Mesendoderm (in vitro differentiated cells): ENCODE measurements at places on chromosomes 6 and 20.

GRCh38 chr6:7692453-7692784, 33.5 kb upstream of the BMP6 start:
- no peak for DNase-seq

- DNase-seq, result no peak
Measured at GRCh38 chr20:62938105-62938888, at the start of gene GID8. Gene GID8, plus strand, starts transcription at chr20:62938147. Its CDS starts 3,356 bp downstream, at chr20:62941503.

GRCh38 chr6:83707829-83708545, 914 bp downstream of the SNAP91 start:
- DNase-seq, result peak; percentile 37

- no peak for DNase-seq
Measured at GRCh38 chr6:122890250-122890649, 101.2 kb downstream of the SMPDL3A start.

- no peak for DNase-seq
Measured at GRCh38 chr6:13629459-13630116, 14.5 kb downstream of the NOL7 start.

DNA sequence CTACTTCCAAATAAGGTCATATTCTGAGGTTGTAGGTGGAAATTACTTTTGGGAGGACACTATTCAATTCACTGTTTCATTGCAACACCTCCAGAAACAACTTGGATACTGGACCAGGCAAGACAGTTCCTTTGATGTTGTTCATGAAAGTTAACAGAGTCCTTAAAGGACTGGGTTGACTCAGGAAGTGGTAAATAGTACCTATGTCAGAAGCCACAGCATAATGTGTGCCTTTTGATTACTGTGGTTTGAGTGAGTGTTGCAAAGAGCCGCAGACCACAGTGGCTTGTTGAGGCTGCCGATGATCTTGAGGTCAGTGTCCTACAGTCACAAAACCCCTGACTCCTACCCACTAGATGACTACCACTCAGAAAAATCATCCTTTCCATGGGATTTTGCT, 10.9 kb downstream of the IL20RA start:
- DNase-seq, result no peak

- no peak for DNase-seq
Measured at GRCh38 chr6:80186082-80186481, 79.6 kb downstream of the BCKDHB start.

DNA sequence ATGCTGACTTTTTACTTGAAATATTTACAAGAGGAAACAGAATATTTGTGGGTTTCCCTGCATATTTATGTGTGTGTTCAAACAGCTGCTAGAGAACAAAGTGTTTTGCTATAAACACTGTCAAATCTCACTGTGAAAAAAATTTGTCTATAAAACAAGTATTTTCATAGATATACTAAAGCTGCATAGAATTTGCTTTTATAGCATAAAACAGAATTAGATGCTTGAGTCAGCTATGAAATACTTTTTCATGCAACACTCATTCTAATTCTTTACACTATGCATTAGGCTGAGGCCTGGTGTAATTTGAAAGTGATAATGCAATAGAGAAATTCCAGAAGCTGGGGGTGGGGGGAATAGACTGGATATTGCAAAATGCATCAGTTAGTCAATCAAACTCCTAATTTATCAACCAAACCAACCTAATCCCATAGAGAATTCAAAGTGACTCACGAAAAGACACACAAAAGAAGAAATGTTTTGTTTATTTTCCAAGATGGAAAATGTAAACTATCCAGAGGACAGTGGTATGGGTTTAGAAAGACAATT, 148.2 kb downstream of the LAMA2 start:
- no peak for DNase-seq

DNA sequence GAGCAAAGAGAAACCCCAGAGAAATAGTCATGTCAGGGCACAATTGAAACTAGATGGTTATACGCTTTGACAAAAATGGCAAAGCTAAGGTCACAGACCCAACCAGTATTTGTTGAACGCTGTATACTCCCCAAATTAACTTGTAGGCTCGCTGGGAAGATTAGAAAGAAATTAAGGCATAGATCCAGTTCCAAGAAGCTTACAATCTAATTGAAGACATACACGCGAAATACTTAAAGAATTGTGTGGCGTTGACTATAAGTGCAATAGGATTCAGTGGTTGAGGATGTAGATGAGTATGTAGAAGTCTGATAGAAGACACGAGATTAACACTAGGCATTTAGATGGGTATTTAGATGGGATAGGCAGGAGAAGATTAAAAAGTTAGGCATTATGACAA, 525 bp downstream of the FAM229B start:
- no peak for DNase-seq

GRCh38 chr6:169646906-169647567, 54.8 kb downstream of the WDR27 start:
- DNase-seq, result no peak

GRCh38 chr6:96853083-96853482, 15.8 kb upstream of the GPR63 start:
- DNase-seq, result no peak

DNA sequence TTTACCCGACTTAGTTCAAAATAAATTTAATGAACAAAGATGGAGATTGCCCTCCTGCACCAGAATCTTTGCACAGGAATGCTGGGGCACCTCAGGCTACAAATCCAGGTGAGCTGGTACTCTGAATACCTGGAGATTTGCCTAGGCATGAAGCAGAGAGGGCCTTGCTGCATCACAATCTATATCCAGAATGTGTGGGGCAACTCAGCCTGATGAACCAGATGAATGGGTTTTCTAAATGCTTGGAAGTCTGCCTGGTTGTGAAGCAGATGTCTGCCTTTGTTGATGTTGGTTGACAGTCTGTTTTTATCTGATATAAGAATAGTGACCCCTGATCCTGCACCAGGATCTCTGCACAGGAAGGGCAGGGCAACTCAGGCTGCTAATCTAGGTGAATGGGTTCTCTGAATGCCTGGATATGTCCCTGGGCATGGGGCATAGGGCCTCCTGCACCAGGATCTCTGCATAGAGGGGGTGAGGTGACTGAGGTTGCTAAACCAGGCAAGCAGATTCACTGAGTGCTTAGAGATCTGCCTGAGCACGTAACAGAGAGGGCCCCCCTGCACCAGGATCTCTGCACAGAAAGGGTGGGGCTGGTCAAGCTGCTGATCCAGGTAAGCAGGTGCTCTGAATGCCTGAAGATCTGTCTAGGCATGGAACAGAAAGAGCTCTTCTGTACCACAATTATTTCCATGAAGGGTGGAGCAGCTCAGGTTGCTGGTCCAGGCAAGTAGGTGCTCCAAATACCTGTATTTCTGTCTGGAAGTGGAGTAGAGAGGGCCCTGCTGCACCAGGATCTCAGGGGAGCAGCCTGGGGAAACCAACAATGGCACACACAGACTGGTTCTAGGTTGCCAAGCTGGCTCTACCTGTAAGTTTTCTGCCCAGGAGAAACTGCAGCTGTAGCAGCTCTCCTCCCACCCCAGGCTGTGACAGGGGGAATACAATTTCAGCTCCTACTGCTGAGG, 437.5 kb downstream of the MMUT start:
- DNase-seq, result no peak

DNA sequence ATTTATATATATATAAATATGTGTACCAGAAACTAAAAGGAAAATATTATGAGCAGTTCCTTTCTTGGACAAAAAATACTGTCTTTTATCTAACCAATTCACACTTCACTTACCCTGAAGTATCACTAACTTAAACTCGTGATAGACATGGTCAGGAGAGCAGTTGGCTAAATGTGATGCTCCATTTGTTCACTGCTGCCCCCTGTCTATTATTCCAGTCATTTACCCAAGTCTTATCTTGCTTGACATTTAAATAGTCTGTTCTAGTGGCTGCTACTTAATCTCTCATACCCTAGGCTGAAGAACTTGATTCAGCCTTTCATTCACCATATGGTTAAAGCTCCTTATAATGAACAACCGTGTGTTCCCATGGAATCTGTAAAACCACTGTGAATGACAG, 789.6 kb upstream of the EYS start:
- DNase-seq, result peak; percentile 73

DNA sequence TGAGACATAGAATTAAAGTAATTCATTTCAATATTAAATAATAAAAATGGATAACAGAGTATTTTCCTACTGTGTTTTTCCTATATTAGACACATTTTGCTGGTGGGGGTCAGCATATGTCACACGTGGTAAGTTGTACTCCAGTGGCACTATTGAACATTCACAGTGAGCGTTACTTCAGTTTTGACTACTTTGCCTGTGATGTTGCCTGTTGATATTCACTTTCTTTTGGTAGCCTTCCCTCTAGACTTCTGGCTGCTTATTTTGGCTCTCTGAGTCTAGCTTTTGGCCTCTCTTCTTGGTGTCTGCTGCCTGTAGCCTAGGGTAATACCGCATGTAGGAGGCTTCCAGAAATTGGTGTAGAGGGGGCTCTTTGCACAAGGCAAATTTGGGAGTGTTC, 64.4 kb upstream of the TFB1M start:
- DNase-seq, result no peak

GRCh38 chr6:36607683-36608386, 13.7 kb downstream of the SRSF3 start:
- no peak for DNase-seq

DNA sequence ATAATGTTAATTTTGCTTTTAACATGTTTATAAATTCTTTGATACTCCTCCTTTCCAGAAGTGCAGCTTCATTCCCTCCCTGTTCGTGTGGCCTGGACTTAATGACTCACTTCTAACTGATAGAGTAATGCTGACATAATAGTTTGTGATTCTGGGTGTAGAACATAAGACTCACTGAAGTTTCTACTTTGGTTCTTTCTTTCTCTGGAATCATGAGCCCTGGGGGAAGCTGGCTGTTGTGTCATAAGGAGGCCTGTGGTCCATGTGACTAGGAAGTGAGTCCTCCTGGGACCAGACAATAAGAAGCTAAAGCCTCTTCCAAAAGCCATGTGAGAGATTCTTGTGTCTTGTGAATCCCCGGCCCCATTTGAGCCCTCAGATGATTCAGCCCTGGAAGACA, 30.5 kb upstream of the HLA-G start:
- no peak for DNase-seq

GRCh38 chr6:44025226-44025625, 102.0 kb downstream of the MRPL14 start:
- no peak for DNase-seq

DNA sequence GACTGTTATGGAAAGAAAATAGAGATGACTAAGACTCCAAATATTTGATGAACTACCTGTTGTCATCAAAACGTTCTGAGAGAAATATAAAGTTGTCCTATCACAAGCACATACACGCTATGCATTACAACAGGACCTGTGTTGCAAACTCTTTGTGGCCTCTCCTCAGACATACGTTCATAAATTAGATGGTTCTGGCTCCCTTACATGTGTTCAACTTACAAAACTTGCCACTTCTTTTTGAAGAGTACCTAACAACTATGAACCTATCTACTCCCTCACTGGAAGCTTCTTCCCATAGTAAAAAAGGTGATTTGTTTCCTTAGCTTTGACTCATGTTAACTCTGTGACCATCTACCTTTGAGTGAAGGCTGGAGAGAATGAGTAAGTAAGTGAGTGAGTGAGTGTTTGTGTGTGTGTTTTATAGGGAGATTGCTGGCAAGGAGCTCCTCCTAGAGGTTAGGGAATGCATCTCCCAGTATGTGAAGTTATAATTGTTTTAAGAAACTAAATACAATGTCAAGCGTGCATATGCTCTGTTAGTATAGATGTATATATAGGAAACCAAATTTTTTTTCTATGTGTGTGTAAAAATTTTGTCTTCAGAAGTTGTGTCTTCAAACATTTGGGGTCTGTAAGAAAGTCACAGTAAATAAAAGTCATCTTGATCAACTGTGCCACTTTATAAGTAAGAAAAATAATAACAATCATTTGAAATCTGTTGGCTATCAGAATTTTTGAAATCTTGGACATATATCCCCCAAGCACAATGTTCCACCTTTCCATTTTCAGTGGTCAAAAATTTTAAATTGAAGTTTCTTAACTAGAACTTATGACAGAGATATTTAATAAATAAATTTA, 1211.1 kb upstream of the GJE1 start:
- DNase-seq, result peak; percentile 79

DNA sequence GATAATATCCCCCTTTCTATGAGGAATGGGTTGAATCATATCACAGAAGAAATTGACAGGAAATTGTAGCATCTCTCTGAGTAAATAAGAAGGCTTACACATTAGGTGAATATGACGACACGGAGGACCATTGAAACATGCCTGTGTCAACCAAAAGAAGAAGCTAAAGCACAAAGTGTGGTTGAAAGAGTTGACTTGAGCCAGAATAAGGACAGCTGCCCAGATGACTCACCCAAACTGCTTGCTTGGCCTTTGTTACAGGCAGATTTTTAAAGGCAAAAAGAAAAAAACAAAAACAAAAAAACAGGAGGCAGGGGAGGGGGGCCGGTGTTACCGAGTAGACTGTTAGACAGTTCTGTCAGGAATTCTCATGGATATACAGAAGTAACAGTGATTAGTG, 129.8 kb upstream of the EDN1 start:
- no peak for DNase-seq

- DNase-seq, result no peak
Measured at GRCh38 chr20:41927189-41927588, 309.0 kb upstream of the CHD6 start.

DNA sequence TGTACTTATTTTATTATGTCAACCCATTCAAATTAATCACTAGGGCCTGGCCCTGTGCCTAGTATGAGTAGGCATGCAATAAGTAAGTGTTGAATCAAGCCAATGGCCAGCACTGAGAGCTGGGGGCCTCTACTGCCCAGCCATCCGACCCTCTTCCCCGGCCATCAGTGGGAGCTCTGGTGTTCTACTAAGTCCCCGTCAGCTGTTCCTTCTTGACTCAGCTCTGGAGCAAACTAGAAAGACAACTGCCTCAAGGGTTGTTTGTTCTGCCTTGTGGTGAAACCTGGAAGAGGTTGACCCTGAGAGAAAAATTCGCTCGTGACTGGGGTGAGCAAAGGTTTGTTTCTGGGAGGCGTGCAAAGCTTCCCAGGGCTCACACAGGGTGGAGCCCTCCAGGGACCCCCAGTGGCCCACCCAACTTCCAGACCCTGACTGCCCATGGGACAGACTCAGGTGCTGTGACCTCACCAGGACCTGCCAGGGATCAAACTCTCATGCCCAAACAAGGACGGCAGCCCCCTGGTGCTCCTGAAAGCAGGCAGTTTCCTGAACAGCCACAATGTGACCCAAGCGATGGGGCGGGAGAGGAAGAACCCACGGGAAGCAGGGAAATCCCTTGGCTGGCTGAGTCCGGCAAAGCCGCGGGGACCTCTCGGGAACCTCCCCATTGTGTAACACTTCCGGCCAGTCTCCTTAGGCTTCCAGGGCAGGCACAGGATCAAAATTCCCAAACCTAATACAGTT, 50.4 kb downstream of the BANF2 start:
- DNase-seq, result no peak

GRCh38 chr20:48578397-48579098, 249.3 kb downstream of the PREX1 start:
- DNase-seq, result peak; percentile 56

DNA sequence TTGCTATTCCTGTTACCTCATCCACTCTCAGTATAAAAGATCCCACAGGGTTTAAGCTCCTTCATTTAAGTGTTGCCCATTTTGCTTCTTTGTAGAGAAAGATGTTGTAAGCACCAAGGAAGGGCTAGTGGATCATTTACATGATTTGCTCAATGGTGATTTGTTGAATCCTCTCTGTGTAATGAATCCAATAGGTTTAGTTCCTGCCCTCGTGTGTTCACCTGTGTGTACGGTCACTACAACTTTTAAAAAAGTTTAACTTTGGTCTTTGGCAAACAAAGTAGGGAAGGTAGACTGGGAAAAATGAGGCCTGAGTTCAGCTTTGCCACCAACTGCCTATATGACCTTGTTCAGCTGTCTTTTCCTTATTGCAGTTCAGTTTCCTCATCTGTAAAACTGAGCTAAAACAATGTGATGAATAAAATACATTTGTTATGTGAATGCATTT, 51.5 kb downstream of the DHX35 start:
- no peak for DNase-seq

- DNase-seq, result no peak
Measured at GRCh38 chr20:34595377-34596184, 37.1 kb downstream of the MAP1LC3A start.
